ENCODE measurements at places on chromosomes 4 and X.

GRCh38 chr4:35965300-35965699 is 279.0 kb downstream of the ARAP2 start:
- DNase-seq: no peak

GRCh38 chr4:52852711-52853110 is 9.4 kb upstream of the RASL11B start:
- DNase-seq: no peak

DNA sequence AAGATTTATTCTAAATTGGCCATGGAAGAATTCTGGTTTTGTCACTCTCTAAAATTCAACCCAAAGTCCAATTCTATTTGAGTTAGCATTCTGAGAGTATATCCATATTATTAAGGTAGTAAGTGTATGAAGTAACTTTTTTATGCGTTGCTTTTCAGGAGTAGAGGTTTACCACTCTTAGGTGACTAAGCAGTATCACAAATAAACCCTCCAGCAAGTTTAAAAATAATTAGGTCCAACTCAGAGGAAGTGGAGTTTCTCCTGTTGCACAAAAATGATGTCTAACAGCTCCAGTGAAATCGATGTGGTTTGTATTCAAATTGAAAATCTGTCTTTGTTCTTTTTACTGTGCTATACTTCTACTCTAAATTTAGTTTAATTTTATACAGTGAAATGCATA is 6.6 kb downstream of the SCML1 start:
- DNase-seq: no peak

DNA sequence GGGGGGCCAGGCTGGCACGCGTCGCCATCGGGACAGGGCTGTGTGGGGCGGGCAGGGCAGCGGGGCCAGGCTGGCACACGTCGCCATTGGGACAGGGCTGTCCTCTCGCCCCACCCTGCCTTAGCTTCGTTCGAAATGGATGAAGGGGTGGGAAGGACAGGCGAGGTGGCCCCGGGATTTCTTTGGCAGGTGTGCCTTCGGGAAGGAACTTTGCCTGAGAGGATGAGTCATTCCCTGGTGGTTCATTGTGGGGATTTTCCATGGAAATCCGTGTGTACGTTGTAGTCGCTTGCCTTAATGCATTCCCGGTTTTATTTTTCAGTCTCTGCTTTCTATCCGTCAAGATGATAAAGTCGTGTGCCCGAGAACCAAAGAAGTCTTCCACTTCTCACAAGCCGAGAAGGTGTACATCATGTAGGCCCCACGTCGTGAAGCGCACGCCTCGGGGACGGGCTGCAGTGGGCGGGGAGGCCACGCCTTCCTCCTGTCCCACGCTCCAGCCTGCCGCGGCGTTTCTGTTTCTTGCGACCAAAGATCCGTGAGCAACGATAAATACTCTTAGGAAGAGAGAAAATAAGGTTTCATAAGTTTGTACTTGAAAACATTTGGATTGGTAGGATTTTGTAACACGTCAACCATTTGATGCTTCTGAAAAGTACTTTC is 8.1 kb upstream of the UVSSA start:
- DNase-seq: no peak

Data from CD4-positive, alpha-beta T cell treated with Interleukin-2 at 100 ng/mL for 4 hours (primary cell).